ENCODE measurements at places on chromosomes 1 and 21.

DNA sequence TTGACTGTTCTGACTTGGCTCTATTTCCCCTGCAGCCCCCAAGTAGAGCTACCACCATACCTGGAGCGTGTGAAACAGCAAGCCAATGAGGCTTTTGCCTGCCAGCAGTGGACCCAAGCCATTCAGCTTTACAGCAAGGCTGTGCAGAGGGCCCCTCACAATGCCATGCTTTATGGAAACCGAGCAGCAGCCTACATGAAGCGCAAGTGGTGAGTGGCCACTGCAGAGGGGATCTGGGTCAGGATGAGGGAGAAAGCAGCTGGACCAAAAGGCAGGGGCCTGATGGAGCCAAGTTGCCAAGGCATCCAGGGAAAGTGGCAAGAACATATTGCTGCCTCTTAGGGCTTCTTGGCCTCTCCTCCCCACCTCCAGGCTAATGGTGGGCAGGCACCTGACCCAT, 24.1 kb upstream of the TMEM222 start:
- no peak for DNase-seq

DNA sequence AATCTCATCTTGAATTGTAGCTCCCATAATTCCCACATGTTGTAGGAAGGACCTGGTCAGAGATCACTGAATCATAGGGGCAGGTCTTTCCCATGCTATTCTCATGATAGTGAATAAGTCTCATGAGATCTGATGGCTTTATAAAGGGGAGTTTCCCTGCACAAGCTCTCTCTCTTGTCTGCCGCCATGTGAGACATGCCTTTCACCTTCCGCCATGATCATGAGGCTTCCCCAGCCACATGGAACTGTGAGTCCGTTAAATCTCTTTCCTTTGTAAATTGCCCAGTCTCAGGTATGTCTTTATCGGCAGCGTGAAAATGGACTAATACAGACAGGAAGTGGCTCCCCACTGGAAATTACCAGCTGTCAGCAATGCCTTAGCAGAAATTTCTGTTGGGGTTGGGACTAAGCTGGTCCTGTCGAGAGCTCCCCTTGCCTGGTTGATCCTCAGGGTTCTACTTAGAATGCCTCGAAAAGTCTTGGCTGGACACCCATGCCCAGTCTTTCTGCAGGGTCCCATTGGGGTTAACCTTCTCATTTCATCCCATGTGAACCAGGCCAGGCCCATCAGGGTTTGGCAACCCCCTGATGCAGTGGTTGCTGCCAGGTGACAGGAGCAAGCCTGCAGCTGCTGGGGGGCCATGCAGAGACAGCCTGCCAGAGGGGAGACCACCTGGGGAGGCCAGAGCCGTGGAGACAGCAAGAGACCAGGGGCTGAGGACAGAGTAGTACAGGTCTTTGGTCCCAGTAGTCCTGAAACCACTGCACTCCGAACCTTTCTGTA, 2.8 kb upstream of the ABCG1 start:
- DNase-seq, result no peak

DNA sequence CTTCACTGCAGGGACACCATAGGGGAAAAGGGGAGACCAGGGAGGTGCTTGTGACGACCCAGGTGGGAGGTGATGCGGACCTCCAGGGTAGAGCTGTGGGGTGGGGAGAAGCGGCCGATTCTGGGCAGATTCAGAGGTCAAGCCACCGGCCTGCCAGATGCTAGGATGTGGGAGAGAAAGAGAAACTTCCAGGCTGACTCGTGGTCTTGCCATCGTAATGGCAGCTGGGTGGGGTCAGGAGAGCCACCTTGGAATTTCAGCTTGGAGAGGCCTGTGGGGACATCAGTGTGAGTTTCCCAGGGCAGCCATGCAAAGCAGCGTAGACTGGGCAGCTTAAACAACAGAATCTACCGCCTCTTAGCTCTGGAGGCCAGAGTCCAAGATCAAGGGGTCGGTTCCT, 258.0 kb upstream of the VAMP3 start:
- DNase-seq, result no peak

DNA sequence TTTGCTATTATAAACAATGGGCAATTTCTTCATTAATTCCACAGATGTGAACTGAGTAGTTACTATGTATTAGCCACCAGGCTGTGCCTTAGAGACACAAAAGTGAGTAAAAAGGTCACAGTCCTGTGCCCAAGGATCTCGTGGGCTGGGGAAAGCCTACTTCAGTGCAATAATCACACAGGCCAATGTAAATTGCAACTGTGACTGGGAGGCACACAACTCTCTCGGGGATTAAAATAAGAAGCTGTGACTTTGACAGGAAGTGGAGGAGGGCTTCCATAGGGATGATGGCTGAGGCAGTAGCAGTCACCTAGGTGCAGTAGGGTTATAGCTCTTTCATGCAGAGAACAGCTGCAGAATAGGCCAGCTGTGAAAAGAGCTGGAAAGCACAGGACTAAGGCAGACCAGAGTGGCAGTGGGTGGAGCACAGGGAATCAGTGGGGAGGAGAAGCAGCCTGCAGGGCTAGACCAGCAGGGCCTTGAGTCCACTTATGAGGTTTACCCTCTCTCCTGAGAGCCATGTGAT, 121.9 kb downstream of the MAB21L3 start:
- DNase-seq, result no peak

DNA sequence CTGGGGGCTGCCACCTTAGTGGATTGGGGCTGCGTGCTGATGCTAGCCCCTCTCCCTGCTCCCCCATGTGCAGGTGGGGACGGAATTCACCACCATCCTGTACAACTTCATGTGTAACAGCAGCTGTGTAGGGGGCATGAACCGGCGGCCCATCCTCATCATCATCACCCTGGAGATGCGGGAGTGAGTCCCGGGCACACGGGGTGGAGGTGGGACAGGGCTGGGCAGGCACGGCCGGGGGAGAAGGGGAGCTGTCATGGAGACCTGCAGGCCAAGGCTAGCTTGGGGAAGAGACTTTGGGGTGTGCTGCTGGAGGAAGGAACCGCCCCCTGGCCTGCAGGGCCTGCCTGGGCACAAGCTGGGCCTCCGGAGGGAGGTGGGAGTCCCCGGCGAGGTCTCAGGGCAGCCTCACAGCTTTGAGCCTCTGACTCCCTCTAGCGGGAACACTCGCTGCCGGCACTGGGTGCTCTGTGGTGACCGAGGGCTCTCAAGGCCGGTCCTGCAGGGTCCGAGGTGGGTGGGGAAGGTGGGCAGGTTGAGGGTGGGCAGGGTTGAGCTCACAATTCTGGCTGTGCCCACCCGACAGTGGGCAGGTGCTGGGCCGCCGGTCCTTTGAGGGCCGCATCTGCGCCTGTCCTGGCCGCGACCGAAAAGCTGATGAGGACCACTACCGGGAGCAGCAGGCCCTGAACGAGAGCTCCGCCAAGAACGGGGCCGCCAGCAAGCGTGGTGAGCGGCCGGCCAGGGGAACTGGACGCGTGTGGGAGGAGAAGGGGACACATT, 25.0 kb upstream of the CCDC27 start:
- DNase-seq, result peak; percentile 42

GRCh38 chr1:153506831-153507413, 28.9 kb downstream of the S100A6 start:
- no peak for DNase-seq

- no peak for DNase-seq
Observed at GRCh38 chr1:240254006-240254405, 162.3 kb downstream of the FMN2 start.

DNA sequence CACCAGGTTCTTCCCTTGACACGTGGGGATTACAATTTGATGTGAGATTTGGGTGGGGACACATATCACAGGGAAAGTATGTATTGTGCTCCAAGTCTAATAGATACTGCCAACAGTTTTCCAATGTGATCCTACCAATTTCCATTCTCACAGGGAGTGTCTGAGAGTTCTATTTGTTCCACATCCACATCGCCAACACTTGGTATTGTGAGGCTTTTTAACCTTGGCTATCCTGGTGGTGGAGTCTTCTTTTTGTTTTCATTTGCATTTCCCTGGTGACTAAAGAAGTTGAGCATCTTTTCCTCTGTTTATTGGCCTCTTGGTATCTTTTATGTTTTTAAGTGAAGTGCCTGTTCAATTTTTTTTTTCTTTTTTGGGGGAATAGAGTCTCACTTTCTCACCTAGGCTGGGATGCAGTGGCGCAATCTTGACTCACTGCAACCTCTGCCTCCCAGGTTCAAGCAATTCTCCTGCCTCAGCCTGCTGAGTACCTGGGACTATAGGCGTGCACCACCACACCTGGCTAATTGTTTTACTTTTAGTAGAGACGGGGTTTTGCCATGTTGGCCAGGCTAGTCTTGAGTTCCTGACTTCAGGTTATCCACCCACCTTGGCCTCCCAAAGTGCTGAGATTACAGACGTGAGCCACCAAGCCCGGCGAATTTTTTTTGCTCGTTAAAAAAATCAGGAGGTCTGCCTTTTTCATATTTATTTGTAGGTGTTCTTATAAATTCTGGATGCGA, 15.9 kb upstream of the PADI1 start:
- no peak for DNase-seq

GRCh38 chr1:117655220-117655577, 49.4 kb downstream of the TENT5C start:
- DNase-seq, result peak; percentile 95

DNA sequence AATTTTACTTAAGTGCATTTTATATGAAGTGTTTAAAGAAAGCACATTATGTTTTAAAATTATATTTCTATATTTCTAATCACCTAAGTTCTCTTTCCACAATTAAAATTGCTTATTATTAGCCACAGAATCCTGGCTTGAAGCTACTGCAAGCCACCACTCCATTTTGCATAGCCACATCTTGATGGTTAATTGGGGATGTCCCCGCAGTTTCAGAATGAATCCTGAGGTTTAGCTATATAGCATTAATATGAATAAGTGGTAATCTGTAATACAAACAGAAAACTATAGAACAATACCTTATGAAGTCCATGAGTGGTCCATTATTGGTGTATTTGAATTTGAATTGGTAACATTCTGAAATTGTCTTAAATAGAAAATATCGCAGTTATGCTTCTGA, 11.6 kb upstream of the GOLPH3L start:
- no peak for DNase-seq

DNA sequence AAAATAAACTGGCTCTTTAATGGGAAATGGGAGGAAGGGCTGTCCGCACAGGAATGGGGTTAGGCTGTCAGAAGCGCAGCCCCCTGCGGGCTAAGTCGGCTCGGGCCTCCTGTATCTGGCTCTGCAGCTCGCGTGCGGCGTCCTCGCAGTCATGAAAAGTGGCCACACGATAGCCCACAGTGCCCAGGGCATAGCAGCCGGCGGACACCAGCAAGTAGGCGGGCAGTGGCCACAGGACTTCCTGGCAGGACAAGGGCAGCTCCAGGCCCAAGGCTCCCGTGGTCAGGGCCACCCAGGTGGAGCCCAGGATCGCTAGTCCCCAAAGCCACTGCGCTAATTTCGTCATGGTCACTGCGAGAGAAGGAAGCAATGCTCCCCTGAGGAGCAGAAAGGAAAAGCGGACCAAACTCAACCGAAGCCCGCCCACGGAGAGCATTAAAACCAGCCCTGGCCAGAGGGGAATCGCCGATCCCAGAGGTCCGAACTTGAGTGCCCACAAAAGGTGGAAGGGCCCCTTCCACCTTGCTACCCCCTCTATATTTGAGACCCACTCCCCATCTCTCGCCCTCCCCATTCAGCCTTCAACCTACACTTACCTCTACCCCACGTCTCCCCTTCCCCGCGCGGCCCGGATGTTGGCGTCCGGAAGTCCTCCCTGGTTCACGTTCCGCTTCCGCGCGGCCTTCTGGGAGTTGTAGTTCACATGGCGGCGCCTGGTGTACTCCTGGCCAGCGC, at the start of gene DPM3:
Gene DPM3, minus strand, starts transcription at position 637 of the 735 bp plus-strand sequence. Its CDS starts 291 bp downstream, at position 346.
- DNase-seq, result peak; percentile 91

- DNase-seq, result peak; percentile 50
Observed at GRCh38 chr1:243495442-243496186, 239.8 kb downstream of the SDCCAG8 start.

DNA sequence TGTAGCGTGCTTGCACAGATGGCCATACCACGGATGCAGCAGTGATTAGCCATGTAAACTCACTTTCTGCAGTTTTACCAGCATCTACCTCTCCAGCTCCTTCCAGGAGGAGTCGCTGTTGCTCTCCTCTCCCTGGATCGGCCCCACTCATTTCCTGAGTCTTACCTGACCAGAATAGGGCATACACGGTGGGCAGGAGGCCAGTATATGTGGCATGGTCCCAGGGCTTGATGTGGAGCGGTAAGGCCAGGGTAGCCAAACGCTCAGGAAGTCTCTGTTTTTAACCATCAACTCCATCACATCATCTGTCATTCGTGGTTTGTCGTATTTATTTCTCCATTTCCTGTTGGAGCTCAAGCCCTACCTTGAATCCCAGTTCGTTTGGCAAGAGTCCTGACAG, 163.4 kb upstream of the USP24 start:
- DNase-seq, result peak; percentile 37

- DNase-seq, result no peak
Observed at GRCh38 chr21:34335316-34335715, 28.5 kb upstream of the KCNE2 start.

DNA sequence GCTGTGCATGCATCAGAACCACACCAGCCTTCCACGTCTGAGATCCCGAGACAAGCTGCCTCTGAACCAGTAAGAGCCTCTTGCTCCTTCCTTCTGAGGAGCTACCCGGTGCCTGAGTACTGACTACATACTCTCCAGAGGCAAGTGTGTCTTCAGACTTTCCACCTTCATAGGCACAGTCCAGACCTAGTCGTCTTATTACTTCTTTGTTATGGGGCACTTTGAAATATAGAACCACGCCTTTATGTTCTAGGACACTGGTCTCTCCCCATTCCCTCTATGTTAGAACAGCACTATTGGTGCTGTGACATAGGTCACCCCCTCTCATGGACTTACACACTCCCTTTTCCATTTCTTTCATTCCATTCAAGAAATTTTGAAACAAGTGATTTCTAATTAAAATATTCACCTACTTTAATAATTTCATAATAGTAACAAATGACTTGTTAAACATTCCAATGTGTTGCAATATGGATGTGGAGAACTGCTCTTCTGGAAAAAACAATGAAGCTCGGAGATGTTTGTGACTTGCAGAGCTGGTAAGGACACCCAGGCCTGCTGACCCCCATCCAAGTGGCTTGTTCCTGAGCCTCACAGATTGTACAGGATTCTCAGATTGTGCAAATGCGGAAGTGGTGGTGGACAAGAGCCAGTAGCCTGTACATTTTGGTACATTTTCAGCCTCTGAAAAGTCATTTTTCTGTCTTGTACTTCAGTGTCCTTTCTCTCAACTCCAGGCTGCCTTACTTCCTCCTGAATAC, 76.1 kb upstream of the SIPA1L2 start:
- DNase-seq, result no peak

- DNase-seq, result no peak
Observed at GRCh38 chr1:172442843-172443565, 865 bp downstream of the PIGC start.

All from hematopoietic multipotent progenitor cell treated with erythropoietin and hydrocortisone succinate and interleukin-3 and kit ligand, for 8 days (in vitro differentiated cells).